ENCODE measurements at places on chromosomes 2 and 18.

- no peak for DNase-seq
Observed at GRCh38 chr18:9866627-9867026, 19.1 kb upstream of the TXNDC2 start.

DNA sequence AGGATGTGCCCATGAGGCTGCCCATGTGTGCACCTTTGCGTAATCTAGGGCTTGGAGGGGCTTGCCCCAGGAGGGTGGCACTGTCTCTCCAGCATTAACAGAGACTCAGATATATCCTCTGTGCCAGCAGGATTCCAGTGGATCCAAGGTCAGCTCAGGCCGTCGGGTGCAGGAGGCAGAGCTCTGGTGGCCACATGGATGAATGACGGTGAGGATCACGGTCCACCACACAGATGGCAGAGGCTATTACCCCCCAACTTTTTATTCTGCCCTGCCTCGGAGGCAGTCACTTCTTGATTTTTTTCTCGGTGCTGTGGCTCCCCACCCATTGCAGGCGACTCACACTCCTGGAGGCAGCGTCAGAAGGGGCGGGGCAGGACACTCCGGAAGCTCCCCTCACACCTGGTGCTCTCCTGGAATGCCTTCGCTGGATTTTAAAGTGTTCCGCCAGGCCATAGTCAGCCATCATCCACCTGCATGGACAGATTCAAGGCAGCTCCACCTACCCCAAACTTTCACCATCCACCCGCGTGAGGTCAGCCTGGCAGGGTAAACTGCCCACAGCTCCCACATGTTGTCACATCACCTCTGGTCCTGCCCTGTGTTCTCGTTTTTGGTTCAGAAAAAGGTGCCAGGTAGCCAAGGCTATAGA lies 602.9 kb upstream of the RAB6C start:
- no peak for DNase-seq

GRCh38 chr2:223122781-223123180 lies 70.8 kb downstream of the KCNE4 start:
- DNase-seq: no peak

DNA sequence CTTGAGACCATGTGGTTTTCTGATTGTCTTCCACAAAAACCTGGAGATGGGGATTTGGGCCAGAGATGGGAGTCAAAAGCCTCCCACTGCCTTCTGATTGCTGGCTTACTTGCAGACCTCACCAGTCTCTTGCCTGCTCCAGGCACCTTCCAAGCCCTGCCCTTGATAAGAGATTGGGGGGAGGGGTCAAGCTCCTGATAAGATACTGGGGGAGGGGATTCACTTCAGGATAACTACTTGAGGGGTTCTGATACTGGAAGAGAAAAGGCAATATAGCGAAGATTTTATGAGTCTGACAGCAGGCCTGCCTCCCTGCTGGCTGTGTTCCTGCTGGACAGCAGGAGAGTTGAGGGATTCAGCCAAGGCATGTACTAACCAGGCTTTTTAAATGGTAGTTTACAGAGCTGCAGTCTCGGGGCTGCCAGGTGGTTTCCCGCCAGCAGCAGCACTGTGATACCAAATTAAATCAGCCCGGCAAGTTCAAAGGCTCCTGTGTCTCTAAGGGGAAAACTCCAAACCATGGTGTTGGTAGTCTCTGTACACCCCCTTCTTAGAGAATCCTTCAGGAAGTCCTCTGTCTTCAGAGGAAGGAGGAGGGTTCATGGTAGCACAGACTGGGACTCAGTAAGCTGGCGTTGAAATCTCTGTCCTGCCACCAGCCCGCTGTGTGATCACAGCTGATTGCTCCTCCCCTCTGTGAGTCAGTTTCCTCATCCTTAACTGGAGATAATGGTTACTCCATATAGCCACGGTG lies 58.3 kb downstream of the FBXO36 start:
- DNase-seq: no peak

DNA sequence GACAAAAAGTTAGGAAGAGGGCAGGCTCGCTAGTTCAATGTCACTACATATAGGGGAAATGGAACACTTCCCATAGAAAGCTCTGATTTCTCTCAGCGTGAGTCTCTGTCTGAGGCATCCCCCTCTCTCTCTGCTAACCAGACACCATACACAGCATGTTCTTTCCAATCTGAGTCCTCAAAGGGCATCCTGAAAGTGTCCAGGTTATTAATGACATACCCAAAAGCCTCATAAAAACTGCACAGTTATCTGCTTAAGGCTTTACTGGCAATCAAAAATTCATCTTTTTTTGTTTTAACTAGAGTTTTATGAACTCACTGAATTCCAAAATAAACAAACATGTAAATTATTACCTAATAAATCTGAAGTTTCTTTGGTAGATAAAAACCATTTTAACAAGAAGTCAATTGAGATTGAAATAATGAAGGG lies 137.4 kb downstream of the AFF3 start:
- no peak for DNase-seq

DNA sequence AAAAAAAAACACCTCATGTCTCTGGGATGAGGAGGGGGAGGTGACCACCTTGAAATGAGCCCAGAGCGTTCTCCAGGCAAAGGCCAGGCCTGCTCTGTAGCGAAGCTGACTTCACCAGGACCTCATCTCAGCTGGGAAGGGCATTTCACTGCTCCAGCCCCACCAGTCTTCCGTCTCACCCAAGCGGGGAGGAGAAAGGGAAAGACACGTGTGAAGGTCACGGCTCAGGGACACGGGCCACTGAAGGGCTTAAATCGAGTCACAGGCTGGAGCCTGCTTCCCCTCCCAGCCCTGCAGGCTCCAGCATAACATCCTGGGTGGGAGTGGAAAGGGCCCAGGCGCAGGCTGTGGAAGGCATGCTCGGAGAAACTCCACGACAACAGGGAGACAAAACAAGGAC lies 18.1 kb downstream of the THAP4 start:
- DNase-seq: no peak

- no peak for DNase-seq
Observed at GRCh38 chr2:230650585-230651137, 62.0 kb upstream of the CAB39 start.

DNA sequence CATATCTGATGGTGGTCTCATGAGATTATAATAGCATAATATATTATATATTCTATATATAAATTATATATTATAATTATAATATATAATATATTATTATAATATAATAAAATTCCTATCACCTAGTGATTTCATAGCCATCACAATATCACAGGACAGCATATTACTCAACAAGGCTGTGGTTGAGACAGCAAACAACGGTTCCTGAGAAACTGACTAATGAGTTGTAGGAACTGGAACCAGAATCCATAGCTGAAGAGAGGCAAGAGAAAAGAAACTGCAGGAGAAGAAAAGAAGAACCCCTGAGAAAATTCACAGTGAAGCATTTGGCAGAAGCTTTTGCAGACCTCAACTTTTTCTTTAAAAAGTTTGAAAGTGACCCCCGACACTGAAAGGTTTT lies 84.0 kb downstream of the BCL2L11 start:
- DNase-seq: no peak

DNA sequence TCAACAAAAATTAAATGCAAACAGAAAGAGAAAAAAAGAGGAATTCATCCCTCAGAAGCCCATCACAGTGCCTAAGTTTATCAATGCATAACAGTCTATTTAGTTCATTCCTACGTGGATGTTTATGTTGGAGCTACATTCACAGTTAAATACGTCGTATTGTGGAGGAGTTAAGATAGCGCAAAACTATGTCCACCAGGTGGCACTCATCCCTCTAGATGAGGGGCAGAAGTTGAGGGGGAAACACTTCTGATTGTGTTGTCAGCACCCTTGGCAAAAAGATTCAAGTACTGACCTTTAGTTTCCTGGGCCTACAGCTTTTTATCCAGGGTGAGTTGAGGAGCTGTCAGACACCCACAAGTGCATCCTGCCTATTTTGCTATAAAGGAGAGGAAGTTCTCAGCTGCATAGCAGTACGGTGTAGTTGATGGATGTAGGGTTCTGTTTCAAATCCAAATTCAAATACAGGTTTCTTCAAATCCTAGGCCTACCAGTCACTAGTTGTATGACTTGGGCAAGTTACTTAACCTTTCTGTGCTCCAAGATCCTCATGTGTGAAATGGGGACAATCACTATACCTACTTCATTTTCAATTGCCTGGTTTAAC lies 26.8 kb upstream of the MYO1B start:
- peak; percentile 12 for DNase-seq

DNA sequence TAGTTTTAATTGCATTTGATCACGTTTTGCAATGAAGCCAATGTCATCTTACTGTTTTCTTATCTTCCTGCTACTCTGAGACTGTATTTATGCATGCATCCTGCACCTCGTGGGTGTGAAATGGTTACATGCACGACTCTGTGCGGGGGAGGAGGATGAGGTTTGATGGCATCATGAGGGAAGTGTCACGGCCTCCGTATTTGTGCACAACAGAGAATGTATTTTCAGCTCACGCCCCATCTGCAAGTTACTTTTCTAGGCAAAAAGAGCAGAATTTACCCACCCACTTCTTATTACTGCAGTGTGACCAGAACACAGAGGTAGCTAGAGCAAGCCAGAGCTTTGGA lies 145.1 kb downstream of the TDRD15 start:
- DNase-seq: no peak

GRCh38 chr18:35861367-35862118 lies 110.9 kb upstream of the RMP24 start:
- no peak for DNase-seq

DNA sequence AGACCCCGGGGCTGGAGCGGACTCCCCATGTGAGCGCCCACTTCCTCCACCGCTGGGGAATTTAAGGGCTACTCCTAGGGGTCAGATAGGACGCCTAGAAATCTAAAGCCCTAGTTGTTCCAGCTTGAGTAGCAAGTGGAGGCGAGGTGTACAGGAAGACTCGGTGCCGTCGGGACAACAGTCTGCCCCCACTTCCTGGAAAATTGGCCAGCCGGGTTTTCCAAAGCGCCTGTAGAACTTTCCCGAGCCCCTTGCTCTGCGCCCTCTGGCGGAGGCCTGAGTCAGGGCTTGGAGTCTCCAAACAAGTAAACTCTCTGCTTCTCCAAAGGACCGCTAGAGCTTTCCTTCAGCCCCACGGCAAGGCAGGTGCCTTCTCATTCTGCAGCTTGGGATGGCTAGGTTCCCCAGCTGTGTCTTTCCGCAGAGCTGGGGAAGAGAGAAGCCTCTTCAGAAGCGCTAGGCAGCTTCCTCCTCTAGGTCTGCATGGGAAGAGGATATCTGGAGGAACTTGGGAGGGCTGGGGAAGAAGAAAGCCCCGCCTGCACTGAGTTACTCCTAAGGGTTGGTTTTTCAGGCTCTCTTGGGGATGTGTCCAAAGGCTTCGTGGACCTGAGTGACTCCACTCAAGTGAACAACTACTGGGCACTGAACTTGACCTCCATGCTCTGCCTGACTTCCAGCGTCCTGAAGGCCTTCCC lies 681 bp downstream of the SPR start:
- no peak for DNase-seq

DNA sequence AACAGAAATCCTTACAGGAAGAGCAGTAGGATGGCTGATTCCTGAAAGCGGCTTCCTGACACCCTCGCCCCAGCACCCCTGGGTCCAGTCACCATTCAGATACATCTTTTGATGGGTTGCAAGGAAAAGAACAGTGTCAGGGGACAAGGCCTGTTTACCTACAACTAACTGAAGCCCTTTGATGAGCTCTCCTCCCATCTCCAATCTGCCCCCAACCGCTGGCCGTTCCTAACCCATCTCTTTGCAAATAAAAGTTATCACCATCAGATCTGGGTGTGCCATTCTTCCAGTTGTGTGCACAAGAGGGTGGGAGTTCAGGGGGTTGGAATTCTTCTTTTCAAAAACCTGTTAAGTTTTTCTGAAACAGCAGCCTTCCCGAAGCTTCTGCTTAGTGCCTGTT lies 48.9 kb downstream of the ARL4C start:
- no peak for DNase-seq

DNA sequence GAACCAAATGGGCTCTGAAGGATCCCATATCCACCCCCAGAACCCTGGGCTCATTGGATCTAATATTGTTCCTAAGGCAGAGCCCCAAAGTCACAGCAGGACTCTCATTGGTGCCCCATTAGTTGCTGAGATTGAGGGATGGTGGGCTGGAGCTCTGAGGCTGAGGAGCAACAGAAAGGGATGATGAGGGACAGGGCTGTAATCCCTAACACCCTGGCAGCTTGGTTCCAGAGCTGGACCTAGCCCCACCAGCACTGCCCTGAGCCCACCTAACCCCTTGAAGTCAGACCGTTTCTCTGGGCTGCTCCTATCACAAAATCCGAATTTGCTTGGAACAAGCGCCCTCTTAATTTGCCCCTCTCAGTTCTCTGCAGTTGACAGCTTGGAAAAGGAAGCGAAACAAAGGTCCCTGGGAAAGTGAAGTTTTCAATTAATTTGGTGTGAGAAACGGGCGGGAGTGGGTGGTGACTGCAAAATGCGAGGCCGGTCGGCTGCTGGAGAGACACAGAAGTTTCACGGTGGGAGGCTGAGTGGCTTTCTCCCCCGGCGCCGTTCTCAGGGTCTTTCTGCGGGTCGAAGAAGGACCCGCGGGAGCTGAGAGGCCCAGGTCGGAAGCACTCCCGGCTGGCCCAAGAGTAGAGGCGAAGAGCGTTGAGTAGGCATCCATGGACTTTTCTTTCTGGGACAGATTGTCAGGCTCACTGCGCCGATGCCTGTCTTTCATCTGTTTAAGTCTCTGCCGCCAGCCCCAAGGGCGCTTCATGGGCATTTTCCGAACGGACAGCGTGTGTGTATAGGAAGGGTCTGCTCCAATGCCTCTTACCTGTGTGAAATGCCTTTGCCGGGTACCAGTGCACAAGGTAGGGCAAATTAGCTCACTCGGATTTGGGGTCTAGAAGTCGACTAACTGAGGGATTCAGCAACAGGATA lies 927 bp upstream of the HOXD13 start:
- no peak for DNase-seq

GRCh38 chr2:178962805-178963433 lies 87.0 kb downstream of the CCDC141 start:
- DNase-seq: no peak

DNA sequence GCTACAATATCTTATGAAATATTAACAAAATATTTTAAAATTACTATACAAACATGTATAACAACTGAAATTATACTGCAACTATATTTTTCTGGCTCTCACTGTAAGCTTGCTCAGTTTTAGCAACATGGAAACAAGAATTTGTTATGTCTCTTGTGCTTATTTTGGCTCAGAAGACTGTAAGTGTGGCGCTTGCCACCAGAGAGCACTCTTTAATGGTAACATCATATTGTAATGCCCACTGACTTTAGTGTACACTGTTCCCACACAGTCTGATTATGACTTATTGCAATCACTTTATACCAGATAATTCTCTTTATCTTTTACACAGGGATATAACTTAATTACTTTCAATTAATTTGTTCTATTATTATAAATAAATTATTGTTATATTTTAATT lies 1500.6 kb upstream of the TMEFF2 start:
- no peak for DNase-seq
